ENCODE measurements at places on chromosomes 16 and 17. TPM values are rescaled to one million over a fixed set of nuclear protein-coding genes. Genes with fewer than 3 reads are reported as not detected.

The DUS1L gene
- 122 TPM for total RNA-seq

The LITAF gene
- 726 TPM for total RNA-seq

The SCGB1C2 gene
- not detected for total RNA-seq

The FAM20A gene
- total RNA-seq: 0.66 TPM

The CA5A gene
- total RNA-seq: not detected

The EFCAB5 gene
- total RNA-seq: 0.58 TPM

The OR2C1 gene
- total RNA-seq: not detected

The HCRT gene
- not detected for total RNA-seq

The NPIPB4 gene
- 433 TPM for total RNA-seq

The MT1F gene
- 8.0 TPM for total RNA-seq

The COX10 gene
- total RNA-seq: 12.5 TPM

The CHST5 gene
- total RNA-seq: not detected

The FBXO31 gene
- total RNA-seq: 37.6 TPM

The CSH2 gene
- not detected for total RNA-seq

The NPIPB9 gene
- 13.7 TPM for total RNA-seq

The PLLP gene
- not detected for total RNA-seq

The CFAP97D1 gene
- total RNA-seq: not detected

The PRRT2 gene
- 1.4 TPM for total RNA-seq

The SLC35G6 gene
- not detected for total RNA-seq

The SMIM36 gene
- not detected for total RNA-seq

The KRT32 gene
- not detected for total RNA-seq

The ADAMTS18 gene
- not detected for total RNA-seq

The B9D1 gene
- total RNA-seq: 7.5 TPM

The PYDC1 gene
- total RNA-seq: not detected

The PRMT7 gene
- total RNA-seq: 68.2 TPM

The HOXB6 gene
- total RNA-seq: not detected

The VTN gene
- total RNA-seq: not detected

The NPW gene
- 0.80 TPM for total RNA-seq

The TBC1D3H gene
- total RNA-seq: not detected

The NSRP1 gene
- 29.7 TPM for total RNA-seq

The SPATA22 gene
- not detected for total RNA-seq

The CLEC18B gene
- 0.24 TPM for total RNA-seq

The TACO1 gene
- total RNA-seq: 7.1 TPM

The XYLT1 gene
- total RNA-seq: 43.8 TPM

The COTL1 gene
- 43.7 TPM for total RNA-seq

The HS3ST3B1 gene
- total RNA-seq: 14.1 TPM

The ZNF75A gene
- 39.0 TPM for total RNA-seq

The TNK1 gene
- 0.18 TPM for total RNA-seq

The PPM1E gene
- not detected for total RNA-seq

The KRTAP4-5 gene
- not detected for total RNA-seq

The RNF135 gene
- 13.5 TPM for total RNA-seq

The CCL13 gene
- total RNA-seq: not detected

Data from natural killer cell (primary cell).